ENCODE measurements at places on chromosomes 7 and 10. TPM values are rescaled to one million over a fixed set of nuclear protein-coding genes. Genes with fewer than 3 reads are reported as not detected.

DNA sequence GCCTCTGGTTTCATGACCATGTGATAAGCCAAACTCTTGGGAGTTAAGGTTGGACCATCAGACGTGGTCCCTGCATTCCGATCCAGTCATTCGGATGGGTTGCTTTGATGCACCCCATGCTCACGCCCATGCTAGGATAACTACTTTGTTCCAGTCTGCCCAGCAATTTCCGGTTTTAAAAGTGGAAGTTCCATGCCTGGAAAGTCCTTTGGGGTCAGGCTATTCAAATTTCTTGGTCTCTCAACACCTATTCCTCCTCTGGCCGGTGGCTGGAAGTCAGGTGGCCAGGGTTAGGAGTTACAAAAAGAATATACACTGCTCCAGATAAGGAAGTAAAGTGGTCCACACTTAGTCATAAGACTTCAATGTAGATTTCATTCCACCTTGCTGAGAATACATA lies 37.7 kb upstream of the HABP2 start:
- DNase-seq = no peak

DNA sequence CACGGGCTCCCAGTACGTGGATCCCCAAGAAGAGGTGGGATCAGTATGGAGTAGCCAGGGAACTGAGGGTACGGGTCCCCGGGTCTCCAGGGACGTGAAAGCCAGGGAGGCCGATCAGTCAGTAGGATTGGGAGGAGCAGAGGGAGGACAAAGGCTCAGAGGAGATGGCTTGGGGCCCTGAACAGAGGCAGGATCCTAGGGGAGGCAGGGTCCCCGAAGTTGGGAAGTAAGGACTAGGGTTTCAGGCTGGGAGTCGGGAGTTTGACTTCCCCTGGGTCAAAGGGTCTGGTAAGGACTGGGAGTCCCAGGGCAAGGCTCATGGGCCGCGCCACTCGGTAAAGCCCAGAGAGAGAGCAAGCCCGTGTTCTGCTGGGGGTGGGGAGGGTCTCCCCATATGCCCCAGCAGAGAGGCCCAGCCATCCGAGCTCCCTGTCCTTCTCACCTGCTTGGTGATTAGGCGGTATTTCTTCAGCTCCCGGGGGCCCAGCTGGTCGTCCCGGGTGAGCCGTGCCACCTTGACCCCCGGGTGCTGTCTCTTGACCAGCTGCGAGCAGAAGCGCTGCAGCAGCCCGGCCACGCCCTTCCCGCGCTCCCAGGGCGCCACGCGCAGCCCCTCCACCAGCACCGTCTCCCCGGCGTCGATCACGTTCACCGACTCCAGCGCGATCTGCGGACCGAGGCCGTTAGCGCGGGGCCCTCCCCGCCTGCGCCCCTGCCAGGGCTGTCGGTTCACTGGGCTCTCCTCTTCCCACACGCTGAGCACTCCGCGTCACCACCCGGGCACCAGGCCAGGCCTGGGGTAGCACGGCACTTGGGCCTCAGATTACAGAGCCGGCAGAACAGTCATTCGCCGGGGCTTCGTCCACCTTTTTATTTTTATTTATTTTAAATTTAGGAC lies 7.0 kb downstream of the NAT16 start:
- peak; percentile 43 for DNase-seq

GRCh38 chr7:4871930-4872675 lies 10.3 kb upstream of the PAPOLB start:
- DNase-seq = no peak

DNA sequence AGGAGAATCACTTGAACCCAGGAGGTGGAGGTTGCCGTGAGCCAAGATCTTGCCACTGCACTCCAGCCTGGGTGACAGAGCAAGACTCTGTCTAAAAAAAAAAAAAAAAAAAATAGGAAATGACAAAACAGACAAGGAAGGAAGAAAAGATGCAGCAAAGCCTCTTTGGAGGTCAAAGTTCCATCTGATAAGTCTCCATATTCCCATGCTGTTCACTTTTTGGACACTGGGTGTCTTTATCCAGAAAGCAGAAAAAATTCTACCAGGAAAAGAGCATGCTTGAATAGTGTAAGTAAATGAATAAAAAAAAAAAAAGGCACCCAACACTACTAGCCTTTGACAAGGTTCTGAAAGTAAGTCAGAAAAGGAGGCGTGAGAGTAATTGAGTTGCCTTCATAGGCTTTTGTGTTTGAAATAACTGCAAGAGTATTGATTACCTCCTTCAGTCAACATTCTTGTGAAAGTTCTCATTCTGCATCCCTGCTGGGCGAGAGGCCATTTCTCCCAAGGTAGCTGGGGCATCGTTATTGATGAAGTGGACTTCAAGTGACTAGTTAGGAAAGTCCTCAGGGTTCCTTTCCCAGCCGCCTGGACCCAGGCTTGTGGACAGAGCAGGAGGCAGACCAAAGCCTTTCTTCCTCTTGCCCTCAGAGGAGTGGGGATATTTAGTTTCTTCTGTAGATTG lies 133.3 kb upstream of the KIF5B start:
- DNase-seq = peak; percentile 43

DNA sequence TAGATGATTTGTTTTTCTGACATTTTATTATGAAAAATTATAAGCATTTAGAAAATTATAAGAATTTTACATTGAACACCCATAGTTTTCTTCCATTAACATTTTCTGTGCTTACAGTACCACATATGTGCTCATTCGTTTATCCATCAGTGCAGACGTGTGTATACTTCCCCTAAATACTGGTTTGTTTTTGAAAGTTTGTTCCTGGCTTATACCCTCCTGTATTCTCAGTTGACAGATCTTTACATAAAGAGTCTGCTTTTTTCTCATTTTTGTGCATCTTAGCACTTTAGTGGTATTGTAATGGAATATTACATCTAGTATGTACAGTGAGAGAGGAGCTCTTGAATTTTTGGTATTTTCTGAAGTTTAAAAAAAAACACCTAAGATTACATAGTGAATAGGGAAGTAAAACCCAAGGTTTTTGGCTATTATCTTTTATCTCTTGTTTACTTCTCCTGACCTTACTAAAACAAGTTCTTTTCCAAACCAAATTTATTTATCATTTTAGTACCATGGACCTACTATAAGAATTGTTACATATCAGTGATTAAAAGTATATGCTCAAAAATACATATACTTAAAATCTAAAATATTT lies 8.1 kb downstream of the DLD start:
- DNase-seq = no peak

GRCh38 chr7:2967705-2968104 lies 76.0 kb downstream of the CARD11 start:
- DNase-seq = no peak

DNA sequence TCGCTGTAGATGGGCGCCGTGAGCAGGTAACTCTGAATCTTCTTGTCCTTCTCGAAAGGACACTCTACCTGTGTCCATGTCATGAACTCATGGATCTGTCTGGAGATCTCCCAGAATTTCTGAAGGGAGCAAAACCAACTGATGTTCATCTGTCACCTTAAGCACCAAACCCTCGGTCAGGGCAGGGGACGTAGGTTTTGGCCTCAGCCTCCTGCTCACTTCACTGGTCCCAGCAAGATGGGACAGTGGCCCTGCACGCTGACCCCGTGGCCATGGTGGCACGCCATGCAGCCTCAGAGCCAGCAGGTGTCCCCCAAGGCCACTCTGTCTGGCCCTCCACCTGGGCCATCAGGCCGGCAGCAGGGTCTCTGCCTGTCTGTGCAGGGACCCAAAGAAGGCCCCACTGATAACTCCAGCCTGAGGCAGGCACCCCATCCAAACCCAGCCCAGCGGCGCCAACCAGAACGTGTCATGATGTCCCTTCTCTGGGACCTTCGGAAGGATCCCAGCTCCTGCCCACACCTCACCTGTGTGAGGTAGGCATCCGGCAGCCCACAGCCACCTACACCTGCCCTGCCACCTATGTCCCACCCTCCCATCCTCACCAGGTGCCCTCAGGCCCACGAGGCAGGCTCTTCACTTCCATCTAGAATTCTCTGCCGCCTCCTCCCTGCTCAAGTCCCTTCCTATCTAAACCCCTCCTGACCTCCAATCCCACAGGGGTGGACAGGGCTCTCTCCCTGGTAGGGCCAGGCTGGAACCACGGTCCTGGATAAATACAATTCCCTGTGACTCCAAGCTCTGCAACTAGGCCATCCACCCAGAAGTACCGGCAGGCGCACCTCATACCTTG lies 59.0 kb downstream of the CSGALNACT2 start:
- DNase-seq = no peak

DNA sequence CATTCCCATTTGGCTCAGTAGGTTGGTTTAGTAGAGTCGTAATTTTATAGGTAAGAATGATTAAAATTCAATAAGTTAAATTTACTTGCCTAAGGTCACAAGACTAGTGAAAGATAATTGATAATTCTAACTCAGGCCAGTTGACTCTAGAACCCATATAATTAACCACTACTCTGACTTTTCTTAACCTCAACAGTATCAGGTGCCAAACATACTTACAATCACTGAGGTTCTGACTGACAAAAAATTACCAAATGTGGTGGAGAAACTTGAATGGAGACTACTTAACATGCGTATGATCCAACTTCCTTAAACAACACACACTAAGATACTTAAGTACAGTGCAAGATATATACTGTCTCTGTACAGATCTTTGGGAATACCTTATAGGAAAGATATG lies 667.3 kb upstream of the SORCS1 start:
- no peak for DNase-seq

The INA gene
- total RNA-seq = 0.14 TPM

DNA sequence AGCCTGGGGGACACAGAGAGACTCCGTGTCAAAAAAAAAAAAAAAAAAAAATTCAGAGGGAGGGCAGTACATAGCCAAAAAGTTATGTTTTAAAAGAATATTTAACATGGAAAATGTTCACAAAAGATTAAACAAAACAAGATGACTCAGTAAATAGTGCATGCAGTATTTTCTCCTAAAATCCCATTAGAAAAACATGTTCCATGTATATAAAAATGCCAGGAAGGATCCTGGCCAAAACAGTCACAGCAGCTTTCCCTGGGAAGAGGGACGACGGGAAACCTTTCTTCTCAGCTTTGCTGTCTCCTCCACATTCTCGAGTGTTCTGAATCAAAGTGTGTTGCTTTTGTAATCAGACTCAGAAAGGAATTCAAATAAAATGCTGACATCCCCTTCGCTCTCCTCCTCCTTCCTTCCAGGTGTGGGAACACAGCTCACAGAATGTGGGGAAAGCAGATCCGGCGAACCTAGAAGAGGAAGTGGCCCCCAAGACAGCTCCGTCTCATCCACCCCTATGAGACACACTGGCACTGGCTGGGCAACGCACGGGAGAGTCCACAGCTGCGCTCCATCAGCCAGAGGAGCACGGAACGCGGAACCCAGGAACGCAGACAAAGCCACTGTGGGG lies 139.4 kb downstream of the MAD1L1 start:
- no peak for DNase-seq

DNA sequence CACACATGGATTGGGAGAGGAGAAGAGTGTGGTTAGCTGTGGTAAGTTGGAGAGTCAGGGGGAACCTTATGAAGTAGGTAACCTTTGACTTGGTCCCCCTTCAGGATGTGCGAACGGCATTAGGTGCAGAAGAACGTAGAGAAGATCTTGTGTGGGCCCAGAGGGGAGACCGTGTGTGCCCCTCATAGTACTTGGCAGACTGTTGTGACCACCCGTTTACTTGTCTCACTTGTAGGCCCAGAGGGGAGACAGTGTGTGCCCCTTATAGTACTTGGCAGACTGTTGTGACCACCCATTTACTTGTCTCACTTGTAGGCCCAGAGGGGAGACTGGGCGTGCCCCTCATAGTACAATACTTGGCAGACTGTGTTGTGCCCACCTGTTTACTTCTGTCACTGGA lies 2.6 kb downstream of the GTPBP4 start:
- DNase-seq = no peak

The PDE6C gene
- total RNA-seq = not detected

- peak; percentile 63 for DNase-seq
These were observed 11.8 kb downstream of the CPED1 start for GRCh38 chr7:121000081-121000983.

DNA sequence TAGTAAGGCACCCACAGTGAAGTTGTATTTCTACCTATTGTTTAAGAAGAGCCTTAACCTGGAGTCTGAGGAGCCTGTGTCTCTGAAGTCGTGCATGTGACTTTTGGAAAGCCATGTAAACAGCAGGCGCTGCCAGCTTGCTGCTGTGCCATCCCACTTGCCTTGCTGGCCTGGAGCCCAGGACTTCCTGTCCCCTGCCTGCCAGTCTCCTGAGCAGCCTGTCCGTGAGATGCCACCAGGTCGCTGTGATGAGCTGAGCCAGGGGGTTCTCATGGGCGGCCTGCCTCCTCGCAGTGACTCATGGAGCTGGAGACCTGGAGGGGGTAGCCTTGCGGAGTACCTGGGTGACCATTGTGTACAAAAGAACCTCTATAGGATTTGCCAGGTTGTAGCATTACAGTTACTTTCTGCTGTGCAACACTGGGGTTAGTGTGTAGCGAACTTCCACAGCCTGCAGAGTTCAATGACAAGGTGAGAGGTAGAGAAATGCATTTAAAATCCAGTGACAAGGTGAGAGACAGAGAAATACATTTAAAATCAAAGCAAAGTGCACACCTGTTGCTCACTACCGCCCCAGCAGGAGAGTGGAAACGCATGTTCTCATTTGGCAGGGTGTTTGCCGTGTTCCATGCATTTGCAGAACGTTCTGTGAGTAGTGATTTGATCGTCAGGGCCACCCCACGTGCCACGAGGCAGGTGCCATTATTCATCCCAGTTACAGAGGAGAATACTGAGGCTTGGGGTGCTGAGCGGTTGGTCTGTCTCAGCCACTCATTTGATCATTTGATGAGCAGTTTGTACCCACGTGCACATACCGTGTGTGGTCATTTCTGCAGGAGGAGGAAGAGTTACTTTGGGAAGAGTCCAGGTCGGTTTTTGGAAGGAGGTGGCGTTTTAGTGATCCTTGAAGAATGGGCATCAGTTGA lies 36.6 kb upstream of the BHLHA15 start:
- no peak for DNase-seq

The LAMB1 gene
- total RNA-seq = 583 TPM

Data from dermis blood vessel endothelial cell (primary cell).